ENCODE measurements at places on chromosomes 5 and 9. TPM values are rescaled to one million over a fixed set of nuclear protein-coding genes. Genes with fewer than 3 reads are reported as not detected.

GZMA gene
- 17.8 TPM for total RNA-seq

MACROH2A1 gene
- total RNA-seq: 179 TPM

DNA sequence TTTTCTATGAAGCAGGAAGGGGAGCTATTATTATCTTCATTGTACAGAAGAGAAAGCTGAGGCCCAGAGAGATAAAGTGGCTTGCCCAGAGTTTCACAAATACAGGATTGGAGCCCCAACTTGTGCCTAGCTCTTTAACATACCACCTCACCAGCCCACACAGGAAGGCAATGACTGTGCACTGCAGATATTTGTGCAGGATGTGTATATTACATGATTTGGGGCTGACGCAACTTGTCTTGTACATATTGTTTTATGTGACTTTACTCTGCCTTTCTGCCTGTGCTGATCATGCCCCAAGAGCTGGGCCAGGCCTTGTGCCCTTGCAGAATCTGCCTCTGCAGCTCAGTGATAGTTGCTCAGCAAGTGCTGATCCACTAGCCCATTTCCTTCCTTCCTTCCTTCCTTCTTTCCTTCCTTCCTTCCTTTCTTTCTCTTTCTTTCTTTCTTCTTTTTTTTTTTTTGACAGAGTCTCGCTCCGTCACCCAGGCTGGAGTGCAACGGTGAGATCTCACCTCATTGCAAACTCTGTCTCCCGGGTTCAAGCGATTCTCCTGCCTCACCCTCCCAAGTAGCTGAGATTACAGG, 106.6 kb upstream of the TBCA start:
- peak; percentile 72 for DNase-seq

TAF11L5 gene
- total RNA-seq: not detected

- DNase-seq: no peak
These were observed 825.0 kb downstream of the TLR4 start for GRCh38 chr9:118529210-118529609.

TGFBR1 gene
- total RNA-seq: 34.3 TPM

GRCh38 chr9:12719431-12719830, 26.2 kb downstream of the TYRP1 start:
- DNase-seq: no peak

- DNase-seq: no peak
These were observed 26.8 kb downstream of the FREM1 start for GRCh38 chr9:14883310-14883944.

DNA sequence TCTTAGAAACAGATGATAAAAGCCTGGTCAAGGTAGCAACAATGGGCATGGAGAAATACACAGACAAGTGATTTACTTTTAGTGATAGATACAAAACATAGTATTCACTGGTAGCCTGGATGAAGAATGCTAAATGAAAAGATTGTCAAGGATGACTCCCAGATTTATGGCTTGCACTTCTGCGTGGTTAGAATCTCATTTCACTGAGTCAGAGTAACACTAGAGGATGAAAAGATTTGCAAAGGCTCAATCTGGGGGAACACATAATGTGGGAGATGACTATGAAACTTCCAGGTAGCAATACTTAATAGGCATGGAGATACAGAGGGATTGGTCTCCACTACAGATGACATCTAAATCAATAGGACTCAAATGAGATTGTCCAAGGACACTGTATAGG, 38.4 kb downstream of the AGTPBP1 start:
- DNase-seq: no peak

- DNase-seq: no peak
These were observed 166.1 kb upstream of the MOCS2 start for GRCh38 chr5:53275666-53276065.

ORM1 gene
- total RNA-seq: not detected

C9orf152 gene
- total RNA-seq: not detected

ROPN1L gene
- total RNA-seq: not detected

PPIC gene
- total RNA-seq: not detected

PRDM9 gene
- total RNA-seq: not detected

DNA sequence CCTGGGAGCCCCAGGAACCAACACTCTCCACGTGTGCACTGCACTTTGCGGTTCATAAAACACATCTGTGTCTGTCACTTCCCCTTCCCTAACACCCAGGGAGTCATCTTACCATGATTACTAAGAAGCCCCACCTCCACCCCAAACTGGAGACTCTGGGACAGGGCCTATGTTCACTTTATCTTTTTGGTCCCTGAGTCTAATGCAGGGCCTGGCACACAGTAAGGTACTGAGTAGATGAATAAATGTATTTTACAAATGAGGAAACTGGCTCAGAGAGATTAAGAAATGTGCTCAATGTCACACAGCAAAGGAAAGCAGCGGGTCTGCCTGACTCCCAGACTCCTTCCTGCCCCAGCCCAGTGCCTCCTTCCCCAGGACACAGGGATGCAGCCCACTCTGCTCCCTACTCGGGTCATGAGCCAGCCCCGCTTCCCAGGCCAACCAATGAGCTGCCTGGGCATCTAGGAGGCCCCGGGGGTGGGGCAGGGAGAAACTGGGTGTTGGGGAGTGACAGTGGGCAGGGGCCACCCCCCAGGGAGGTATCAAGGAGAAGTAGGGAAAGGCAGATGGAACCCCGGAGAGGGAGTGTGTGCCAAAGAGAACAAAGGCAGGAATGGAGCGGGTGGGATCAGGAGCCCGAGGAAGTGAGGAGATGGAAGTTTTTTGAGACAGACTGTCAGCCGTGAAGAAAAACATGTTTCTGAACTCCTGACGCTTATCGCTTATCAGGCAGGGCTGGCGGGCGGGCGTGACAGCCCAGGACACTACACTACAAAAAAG, 30.5 kb downstream of the SHB start:
- no peak for DNase-seq

SYNPO gene
- total RNA-seq: 0.22 TPM

PCDHA10 gene
- not detected for total RNA-seq

ORM2 gene
- not detected for total RNA-seq

- no peak for DNase-seq
These were observed 58.3 kb downstream of the EGFLAM start for GRCh38 chr5:38316544-38317224.

DNA sequence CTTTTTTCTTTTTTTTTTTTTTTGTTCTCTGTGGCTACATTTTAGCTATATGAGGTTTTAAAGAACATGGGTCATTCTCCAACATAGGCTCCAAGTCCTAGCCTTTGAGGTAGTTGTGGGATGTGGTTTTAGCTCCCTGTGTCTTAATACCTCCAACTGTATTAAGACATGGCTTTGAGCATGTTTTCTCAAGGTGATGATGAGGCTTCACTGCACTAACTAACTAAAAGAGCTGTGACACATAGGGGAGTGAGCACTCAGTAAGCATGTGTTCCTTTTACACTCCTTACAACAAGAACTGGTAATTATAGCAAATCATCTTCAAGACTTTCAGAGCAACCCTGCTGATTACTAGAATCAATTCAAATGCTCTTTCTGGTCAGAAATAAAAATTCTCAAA, 333.6 kb upstream of the CCNH start:
- no peak for DNase-seq

EPB41L4B gene
- total RNA-seq: 0.34 TPM

SPAG8 gene
- 1.1 TPM for total RNA-seq

CCL27 gene
- total RNA-seq: 0.43 TPM

DNA sequence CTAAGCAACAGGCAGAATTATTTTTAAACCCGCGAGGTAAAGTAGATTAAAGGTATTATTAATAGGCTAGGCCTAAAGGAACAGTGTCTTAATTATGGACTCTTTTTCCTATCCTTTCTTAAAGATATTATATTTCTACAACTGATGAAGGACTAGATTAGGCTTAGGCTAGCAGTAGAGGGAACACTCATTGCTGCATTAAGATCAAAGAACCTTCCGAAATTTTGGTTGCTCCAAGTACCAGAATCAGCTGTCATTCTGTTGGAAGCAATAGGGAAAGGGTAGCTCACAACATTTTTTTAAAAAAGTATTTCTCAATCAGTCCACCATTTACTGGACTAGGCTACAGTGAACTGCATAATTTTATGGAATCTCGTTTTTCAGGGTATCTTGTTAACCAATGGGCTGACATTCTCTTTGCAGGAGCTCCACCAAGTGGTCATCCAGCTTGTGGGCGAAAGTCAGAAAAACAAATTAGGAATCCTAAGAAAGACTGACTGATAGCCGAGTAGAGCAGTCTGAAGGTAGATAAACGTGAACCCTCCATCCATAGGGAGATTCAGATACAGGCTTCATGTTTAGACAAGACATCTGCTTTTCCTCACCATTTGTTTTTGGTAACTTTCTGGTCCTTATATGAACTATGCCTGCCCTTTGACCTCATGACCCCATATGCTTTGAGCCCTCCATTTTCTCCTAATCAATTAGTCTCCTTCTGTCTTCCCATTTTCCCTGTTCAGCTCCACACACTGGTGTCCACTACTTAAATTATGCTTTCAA, 103.6 kb upstream of the CHD1 start:
- DNase-seq: peak; percentile 54

GRCh38 chr9:135689011-135689410, 10.3 kb downstream of the SOHLH1 start:
- no peak for DNase-seq

DNA sequence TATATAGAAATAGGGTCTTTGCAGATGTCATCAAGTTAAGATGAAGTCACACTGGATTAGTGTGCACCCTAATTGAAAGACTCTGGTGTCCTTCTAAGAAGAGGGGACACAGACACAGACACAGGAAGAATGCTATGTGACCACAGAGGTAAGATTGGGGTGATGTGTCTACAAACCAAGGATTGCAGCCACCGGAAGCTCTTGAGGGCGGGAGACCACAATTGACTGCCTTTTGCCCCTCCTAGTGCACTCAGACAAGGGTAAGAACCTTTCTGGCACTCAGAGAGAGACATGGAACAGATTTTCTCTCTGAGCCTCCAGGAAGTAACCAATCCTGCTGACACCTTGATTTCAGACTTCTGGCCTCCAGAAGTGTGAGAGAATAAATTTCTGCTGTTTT, 51.2 kb upstream of the ARAP3 start:
- DNase-seq: no peak

- DNase-seq: no peak
These were observed 459.2 kb downstream of the KIF4B start for GRCh38 chr5:155472780-155473179.

- no peak for DNase-seq
These were observed 93.1 kb downstream of the BOD1 start for GRCh38 chr5:173523388-173523787.

GRCh38 chr5:123359454-123360200, 63.6 kb downstream of the CEP120 start:
- DNase-seq: no peak

FAM200C gene
- 0.83 TPM for total RNA-seq

ALDH7A1 gene
- 4.8 TPM for total RNA-seq

FAM163B gene
- not detected for total RNA-seq

NUTM2F gene
- not detected for total RNA-seq

MRPL50 gene
- total RNA-seq: 16.7 TPM

- no peak for DNase-seq
These were observed 508 bp upstream of the SNCAIP start for GRCh38 chr5:122311497-122311960.

TCF7 gene
- 50.3 TPM for total RNA-seq

TOMM5 gene
- total RNA-seq: 156 TPM

CCDC180 gene
- 3.2 TPM for total RNA-seq

- DNase-seq: peak; percentile 55
These were observed 423.0 kb downstream of the DIRAS2 start for GRCh38 chr9:90219548-90220118.

- DNase-seq: peak; percentile 48
These were observed 235.8 kb downstream of the ROR2 start for GRCh38 chr9:91714020-91714806.

GRCh38 chr5:55604611-55605067, 69.9 kb upstream of the PLPP1 start:
- no peak for DNase-seq

S100Z gene
- 0.36 TPM for total RNA-seq

CDKN2B-AS1 gene
- 0.41 TPM for total RNA-seq

CCL19 gene
- not detected for total RNA-seq

DNA sequence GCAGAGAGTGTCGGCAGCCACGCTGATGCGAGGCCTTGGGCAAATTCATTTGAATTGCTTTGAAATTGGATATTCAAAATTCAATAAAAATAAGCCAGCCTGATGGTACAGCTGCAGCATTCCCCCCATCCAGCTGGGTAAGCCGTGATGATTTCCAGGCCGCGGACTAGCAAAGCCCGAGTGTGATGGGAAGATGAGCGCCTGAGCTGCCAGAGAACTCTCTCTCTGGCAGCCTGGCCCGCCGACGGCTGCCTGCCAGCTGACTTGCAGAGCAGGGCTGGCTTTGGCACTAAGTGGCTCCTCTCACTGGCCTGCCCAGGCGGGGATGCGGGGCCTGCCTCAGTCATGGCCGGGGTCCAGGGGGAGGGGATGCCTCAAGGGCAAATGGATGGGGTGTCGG, 268.3 kb upstream of the WWC1 start:
- no peak for DNase-seq

DNA sequence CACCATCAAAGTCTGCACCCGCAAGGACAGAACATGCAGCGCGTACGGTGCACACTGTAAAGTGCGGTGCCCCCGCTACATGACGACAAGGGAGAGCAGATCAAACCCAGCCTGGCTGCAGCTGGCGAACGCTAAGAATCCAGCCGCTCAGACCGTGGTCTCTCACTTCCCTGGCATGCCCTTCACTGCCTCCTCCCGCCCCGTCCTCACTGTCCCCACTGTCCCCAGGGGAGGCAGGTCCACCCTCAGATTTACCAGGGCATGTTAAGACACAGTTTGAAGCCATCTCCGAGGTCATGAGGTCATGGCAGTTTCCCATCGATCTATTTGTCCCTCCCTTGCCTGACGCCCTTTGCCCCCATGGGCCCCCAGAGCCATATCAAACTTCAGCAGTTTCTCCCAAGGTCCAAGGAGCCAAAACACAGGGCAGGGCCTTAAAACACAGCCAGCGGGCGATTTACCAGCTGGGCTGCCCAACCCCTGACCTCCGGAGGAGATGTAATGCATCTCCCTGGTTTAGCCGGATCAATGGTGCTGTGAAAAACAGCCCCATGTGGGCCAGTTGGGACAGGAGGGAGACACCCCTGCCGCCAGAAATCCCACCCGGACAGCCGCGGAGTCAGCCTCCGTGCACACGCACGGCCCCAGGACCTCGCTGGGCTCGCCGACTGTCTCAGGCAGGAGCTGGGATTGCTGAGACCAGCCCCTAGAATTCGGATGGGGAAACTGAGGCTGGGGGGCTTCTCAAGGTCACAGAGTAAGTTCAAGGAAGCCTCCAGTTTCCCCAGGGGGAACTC, 52.3 kb upstream of the FUBP3 start:
- DNase-seq: no peak

- no peak for DNase-seq
These were observed 91.7 kb downstream of the RFK start for GRCh38 chr9:76302543-76302942.

DNA sequence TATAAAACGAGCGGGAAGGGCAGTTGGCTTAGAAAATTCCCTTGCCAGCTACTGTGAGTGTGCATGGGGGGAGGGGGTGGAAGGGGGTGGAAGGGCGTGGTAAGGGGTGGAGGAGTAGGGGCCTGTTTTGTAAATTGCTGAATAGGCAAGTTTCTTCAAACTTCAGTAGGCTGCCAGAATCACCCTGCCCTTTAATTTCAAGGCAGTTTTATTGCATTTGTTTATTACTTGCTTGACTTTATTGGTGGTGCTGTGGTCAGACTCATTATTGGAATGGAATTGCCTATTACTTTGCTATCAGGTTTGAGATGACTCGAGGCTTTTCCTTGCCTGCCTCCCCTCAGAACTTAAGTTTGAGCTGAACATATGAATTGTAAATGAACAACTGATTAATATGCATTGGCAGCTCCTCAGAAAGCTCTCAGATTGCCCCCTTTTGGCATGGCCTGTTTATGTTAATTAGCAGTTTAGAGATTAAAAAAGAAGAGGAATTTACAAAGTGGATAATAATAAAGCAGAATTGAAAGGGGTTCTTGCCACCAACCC, 76.0 kb downstream of the SEMA6A start:
- no peak for DNase-seq

All from activated CD8-positive, alpha-beta T cell treated with anti-CD3 and anti-CD28 coated beads for 36 hours (primary cell).